ENCODE measurements at places on chromosomes 1 and 21. TPM values are rescaled to one million over a fixed set of nuclear protein-coding genes. Genes with fewer than 3 reads are reported as not detected.

Gene KRTAP13-3
- polyA plus RNA-seq = not detected

Gene FAM151A
- polyA plus RNA-seq = 24.2 TPM

Gene DDR2
- polyA plus RNA-seq = 19.5 TPM

Gene ETNK2
- polyA plus RNA-seq = 25.0 TPM

Gene CSMD2
- polyA plus RNA-seq = 0.78 TPM

Gene PTPN22
- 0.43 TPM for polyA plus RNA-seq

Gene C2CD4D
- polyA plus RNA-seq = not detected

Gene SAMD11
- 43.0 TPM for polyA plus RNA-seq

Gene CYP4A22
- polyA plus RNA-seq = 6.6 TPM

Gene ARTN
- 1.7 TPM for polyA plus RNA-seq

Gene IVL
- not detected for polyA plus RNA-seq

Gene ILDR2
- polyA plus RNA-seq = 17.0 TPM

Gene HSF2BP
- polyA plus RNA-seq = 2.5 TPM

Gene FAAH
- 19.5 TPM for polyA plus RNA-seq

Gene TCHH
- polyA plus RNA-seq = 0.03 TPM

Gene PGBD5
- 6.5 TPM for polyA plus RNA-seq

Gene CD48
- 2.2 TPM for polyA plus RNA-seq

Gene RCAN1
- polyA plus RNA-seq = 39.4 TPM

Gene CDC73
- polyA plus RNA-seq = 52.9 TPM

Gene HNRNPCL4
- polyA plus RNA-seq = not detected

Gene VHLL
- not detected for polyA plus RNA-seq

Gene AMY1C
- polyA plus RNA-seq = not detected

Gene KRTAP19-3
- not detected for polyA plus RNA-seq

Gene PSMB4
- 272 TPM for polyA plus RNA-seq

Gene LAX1
- 0.10 TPM for polyA plus RNA-seq

Gene NEK2
- polyA plus RNA-seq = 22.3 TPM

Gene FCAMR
- polyA plus RNA-seq = 5.9 TPM

Gene ZNF683
- not detected for polyA plus RNA-seq

Gene MYBPHL
- polyA plus RNA-seq = not detected
